ENCODE measurements at places on chromosomes 11 and 22. TPM values are rescaled to one million over a fixed set of nuclear protein-coding genes. Genes with fewer than 3 reads are reported as not detected.

The HOATZ gene
- not detected for total RNA-seq

The GP1BB gene
- 0.90 TPM for total RNA-seq

DNA sequence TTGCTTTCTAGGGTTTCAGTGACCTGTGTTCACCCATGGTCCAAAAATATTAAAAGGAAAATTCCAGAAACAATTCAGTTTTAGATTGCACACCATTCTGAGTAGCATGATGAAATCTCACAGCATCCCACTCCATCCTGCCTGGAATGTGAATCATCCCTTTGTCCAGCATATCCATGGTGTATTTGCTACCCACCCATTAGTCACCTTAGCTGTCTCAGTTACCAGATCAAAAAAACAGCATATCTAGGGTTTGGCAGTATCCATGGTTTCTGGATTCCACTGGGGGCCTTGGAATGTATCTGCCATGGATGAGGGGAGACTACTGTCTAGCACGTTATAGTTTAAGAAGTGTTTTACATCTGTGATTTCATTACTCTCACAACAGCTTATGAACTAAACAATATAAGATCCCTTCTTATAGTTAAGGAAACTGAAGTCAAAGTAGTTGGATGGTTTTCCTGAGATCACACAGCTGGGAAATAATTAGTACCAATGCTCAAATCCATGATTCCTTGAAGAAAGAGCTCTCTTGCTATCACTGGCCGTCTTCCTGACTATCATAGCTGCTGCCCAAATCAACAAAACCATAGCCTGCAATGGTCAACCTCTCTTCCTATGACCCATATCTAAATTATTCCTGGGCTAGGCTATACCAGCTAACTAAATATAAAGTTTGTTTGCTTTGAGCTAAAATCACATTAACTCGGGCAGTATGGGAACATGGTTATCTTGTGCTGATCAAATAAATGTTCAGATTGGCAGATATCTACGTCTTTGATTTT is 122.6 kb downstream of the MICAL2 start:
- DNase-seq, result peak; percentile 91

The SERPIND1 gene
- not detected for total RNA-seq

GRCh38 chr22:43571181-43571580 is 159.4 kb downstream of the MPPED1 start:
- no peak for DNase-seq

DNA sequence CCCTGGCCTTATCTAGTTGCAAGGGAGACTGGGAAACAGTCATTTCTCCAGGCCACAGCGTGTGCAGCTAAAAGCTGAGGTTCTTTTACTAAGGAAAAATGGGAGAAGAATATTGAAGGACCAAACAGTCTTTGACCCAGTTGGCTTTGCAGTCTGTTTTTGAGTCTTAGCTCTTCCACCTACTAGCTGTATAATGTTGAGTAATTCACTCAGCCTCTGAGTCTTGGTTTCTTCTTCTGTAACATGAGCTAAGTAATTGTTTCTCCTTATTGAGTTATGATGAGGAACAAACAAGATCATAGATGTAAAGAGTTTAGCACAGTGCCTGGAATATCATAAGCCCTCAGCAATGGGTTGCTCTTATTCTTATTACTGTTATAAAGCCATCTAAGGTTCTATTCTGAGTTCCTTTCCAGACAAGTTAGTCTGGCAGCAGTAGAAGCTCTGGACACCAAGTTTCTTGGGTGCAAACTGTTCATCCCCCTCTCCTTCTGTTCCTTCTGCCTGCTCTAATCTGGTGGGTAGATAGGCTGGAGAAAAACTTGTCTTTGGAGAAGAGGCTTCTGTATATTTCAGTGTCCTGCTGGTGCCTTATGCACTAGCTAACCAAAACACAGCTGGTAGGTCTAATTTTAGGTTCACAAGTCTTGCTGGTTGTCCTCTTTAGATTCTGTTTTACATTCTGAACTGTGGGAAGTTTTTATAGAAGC is 13.5 kb downstream of the TRIM44 start:
- DNase-seq, result no peak

GRCh38 chr11:64185175-64185692 is 737 bp upstream of the STIP1 start:
- peak; percentile 50 for DNase-seq

DNA sequence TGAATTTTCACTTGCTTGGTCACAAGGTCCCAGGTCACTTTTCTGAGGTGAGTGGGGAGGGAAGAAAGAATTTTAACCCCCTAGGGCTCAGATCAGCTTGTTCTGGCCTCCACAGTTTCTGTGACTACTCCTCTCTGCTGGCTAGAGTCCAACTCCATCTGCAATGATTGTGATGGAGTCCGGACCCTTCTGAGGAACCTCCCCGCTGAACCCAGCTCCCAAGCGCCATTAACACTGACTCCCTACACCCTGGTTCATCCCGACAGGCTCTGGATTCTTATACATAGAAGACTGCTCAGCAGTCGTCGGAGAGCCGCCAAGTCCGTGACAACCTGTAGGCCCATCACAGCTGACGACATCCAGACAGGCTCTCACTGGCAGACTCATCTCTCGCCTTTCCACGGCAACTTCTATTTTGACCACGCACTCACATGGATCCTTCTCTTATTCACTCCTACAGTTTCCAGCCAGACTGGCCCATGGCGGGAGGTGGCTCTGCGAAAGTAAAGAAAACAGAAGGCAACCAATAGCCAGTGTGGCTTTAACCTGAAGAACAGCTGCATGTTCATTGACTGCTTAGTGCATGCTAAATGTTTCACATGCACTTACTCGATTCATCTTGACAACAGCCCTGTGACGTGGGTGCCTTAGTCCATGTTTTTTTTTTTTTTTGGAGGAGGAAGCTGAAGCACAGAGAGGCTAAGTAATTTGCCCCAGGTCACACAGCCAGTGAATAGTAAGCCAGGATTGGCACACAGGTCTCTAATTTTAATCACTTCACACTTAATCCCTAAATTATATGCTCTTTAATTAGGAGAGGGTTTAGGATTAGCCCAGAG is 68.0 kb upstream of the PRDM11 start:
- no peak for DNase-seq

The CCND1 gene
- total RNA-seq, result 83.8 TPM

All from bronchial epithelial cell (primary cell).